ENCODE measurements at places on chromosomes 7 and 10.

DNA sequence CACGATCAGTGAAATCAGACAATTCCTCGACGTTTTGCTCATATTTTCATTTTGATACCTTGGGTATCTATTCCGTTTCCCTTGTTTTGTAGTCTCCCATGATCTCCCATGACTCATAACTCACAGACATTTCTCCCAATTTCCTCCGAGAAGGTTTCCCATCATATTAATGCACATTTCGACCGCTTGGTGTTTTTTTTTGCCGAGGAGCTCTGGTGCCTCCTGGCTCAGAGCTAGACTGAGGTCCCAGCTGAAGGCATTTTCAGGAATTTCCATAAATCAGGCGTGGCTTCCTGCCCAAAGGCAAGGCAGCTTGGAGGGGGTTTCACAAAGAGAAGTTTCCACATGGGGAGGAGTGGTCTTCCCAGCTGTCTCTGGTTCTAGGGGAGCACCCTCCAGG, 148.2 kb upstream of the TNS3 start:
- no peak for DNase-seq

GRCh38 chr10:68871105-68871711, 29.9 kb upstream of the DDX50 start:
- no peak for DNase-seq

- DNase-seq, result no peak
These were observed 154.3 kb upstream of the LAMB4 start for GRCh38 chr7:108284349-108285002.

GRCh38 chr10:11035301-11035991, 17.8 kb downstream of the CELF2 start:
- DNase-seq, result no peak

GRCh38 chr7:30992414-30992813, 28.7 kb downstream of the GHRHR start:
- DNase-seq, result no peak

- no peak for DNase-seq
These were observed 1183.6 kb downstream of the GATA3 start for GRCh38 chr10:9238041-9238440.

- DNase-seq, result no peak
These were observed 38.2 kb downstream of the CTNNA3 start for GRCh38 chr10:67657775-67658174.

DNA sequence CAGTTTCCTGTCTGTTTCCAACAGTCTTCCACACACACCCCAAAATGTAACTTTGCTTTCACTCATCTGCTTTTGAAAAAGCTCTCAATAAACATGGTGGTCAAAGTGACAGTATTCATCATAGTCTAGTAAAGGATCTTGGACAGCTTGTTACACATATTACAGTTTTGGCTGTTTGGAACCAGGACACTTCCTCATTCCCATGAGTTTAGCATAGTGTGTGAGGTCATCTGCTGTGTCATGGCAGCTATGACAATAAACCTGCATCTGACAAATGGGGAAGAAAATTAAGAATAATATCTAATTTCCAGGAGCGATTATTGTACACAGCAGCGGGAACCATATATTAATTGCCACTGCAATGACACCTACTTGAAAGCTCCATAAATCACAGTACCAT, 184.3 kb upstream of the SLC26A5 start:
- DNase-seq, result no peak

- no peak for DNase-seq
These were observed 56.2 kb upstream of the DPYSL4 start for GRCh38 chr10:132130286-132131265.

DNA sequence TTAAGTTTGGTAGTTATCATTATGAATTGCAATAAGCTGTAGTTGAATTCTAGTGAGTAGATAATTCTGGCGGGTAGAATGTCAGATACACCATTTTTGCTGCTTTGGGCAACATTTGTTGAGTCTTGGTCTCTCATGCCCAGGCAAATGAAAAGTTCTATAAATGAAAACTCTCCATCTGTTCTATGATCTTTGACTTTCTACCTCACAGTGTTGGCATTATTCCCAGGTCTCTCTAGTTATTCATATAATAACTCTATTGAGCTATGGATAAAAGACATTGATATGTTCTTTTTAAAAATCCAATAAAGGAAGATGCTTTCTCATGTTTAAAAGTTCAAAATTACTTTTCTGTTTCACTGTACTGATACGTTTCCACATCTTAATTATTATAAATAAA, 415.3 kb upstream of the SEMA3D start:
- DNase-seq, result no peak

GRCh38 chr7:15085366-15085765, 182.8 kb upstream of the DGKB start:
- DNase-seq, result no peak

DNA sequence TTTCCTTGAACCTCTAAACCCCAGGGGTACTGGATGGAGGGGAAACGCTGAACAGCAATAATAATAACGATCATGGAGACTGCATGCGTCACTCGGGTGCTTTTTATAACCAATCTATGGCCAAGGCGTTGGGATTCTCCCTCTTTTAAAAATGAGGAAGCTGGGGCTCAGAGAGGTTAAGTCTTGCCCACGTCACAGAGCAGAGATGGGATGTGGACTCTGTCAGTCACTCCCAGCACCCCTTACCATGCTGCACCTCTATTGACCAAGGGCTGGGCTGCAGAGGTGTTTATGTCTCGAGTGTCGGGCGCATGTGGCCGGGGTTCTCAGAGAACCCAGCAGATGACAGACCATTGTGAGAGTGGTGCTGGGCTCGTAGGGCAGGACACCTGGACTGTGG, 129.9 kb downstream of the CDH23 start:
- no peak for DNase-seq

DNA sequence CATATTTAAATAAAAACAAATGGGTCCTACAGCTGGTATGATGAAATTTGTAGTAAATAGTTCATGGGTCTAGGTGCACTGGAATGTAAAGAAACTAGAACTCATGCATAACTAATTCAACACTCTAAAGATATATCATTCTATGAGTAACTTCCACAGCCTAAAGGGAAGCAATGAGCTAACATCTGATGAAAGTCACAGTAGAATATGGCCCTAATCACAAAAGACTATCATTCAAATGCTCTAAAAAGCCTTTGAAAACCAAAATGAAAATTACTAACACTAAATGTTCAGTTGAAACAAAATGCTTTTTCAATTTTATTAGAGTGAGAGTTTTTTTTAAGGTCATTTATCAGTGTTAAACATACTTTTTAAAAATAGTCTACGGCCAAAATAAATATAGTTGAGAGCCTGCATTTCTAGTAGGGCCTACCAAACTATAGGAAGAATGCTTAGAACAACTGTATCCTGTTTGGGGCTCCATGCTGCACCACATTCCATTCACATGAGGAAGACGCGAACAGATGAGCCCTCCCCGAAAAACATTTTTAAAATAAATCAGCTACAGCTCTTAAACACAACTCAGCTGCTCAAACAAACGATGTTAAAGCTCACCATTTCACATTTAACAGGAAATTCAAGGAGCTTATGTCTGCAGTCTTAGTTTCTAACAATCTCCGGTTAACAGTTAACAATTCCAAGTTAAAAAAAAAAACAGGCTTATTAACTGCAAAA, 134.5 kb downstream of the NRBF2 start:
- DNase-seq, result no peak

DNA sequence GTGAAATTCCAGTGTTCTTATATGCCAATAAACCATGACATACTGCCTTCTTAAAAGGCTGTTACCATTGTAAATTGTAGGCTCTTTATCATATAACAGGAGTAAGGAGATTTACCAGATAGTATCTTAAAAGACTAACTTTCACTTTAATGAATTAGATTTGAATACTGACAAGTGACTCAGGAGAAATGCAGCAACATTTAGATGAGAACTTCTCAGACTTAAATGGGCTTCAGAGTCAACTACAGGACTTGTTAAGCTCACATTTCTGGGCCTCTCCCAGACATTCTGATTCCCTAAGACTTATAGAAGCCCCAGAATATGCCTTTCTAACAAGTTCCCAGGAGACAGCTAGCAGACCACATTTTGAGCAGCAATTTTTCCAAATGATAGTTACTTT, 466.3 kb downstream of the ARL4A start:
- no peak for DNase-seq

- no peak for DNase-seq
These were observed 88.6 kb upstream of the ZNF716 start for GRCh38 chr7:57361406-57361805.
